AG04449 (cell line): ENCODE measurements at places on chromosomes 13 and 19.

- DNase-seq = no peak
Measured at GRCh38 chr13:26420282-26420960, 137.1 kb upstream of the WASF3 start.

- DNase-seq = no peak
Measured at GRCh38 chr13:96730676-96731075, 263.6 kb downstream of the OXGR1 start.

DNA sequence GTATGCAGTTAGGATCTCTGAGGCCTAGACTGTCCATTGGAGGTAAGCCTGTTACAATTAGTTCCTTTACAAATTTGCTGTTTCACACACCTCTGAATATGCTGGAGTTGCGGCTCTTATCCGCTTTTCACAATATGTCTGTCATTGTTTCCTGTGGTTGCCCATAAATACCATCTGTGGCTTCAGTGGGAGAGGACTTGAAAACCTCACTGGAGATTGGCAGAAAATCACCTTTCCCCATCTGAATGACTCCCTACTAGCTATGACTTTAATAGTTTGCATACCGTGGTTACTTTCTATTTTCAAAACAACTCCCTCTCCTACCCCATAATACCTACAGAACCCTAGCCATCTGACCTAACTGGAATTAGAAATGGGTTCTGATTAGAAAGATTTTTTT, 454.3 kb downstream of the PCDH17 start:
- DNase-seq = no peak

DNA sequence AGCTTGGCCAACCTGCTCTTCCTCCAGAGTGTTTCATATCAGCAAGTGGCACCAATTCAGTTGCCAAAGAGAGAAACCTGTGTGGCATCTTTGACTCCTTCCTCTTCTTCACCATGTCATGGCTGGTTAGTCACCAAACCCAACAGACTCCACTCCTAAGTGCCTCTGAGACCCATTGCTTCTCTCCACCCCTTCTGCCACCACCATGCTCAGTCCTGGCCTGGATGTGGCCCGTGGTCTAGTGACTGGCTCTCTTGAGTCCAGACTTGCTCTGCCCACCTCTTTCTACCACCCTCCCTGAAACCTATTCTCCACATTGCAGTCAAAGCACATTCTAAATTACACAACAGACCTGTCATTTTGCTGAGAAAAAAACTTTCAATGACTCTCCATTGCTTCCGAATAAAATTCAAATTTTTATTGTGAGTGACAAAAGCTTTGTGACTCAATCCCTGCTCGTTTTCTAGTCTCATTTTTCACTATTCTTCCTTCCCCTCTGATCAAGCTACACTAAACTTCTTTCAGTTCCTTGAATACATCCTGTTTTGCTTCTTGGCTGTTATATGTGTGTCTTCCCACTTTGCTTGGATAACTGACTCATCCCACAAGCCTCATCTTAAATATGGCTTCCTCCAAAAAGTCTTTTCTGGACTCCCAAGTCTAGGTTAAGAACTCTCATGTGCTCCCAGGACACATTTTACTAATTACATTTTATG, 12.0 kb upstream of the TNFSF11 start:
- DNase-seq = no peak

DNA sequence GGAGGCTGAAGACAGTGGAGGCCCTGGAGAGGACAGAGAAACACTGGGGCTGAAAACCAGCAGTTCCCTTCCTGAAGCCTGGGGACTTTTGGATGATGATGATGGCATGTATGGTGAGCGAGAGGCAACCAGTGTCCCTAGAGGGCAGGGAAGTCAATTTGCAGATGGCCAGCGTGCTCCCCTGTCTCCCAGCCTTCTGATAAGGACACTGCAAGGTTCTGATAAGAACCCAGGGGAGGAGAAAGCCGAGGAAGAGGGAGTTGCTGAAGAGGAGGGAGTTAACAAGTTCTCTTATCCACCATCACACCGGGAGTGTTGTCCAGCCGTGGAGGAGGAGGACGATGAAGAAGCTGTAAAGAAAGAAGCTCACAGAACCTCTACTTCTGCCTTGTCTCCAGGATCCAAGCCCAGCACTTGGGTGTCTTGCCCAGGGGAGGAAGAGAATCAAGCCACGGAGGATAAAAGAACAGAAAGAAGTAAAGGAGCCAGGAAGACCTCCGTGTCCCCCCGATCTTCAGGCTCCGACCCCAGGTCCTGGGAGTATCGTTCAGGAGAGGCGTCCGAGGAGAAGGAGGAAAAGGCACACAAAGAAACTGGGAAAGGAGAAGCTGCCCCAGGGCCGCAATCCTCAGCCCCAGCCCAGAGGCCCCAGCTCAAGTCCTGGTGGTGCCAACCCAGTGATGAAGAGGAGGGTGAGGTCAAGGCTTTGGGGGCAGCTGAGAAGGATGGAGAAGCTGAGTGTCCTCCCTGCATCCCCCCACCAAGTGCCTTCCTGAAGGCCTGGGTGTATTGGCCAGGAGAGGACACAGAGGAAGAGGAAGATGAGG, 1.5 kb downstream of the PPP1R15A start:
- no peak for DNase-seq

- no peak for DNase-seq
Measured at GRCh38 chr19:17244618-17245534, 843 bp downstream of the NR2F6 start.

GRCh38 chr13:24135674-24136300, 24.7 kb upstream of the SPATA13 start:
- no peak for DNase-seq

DNA sequence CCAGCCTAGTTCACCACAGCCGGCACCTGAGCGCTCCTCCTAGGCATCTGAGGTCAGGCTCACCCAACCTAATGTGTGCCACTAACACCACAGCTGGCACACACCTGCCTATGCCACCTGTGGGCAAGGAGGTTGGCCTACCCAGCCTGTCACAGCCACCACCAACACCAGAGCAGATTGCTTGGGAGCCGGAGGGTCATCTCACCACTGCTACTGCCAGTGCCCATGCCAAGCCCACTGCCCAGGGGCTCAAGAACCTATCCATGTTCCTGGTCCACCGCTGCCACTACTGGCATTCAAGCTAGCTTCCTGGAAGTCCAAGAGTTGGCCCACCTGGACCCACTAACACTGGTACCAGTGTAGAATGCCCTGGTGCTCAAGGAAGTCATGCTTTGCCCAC, 42.5 kb downstream of the F2RL3 start:
- no peak for DNase-seq

- DNase-seq = no peak
Measured at GRCh38 chr19:40335855-40336600, 12.2 kb downstream of the C19orf47 start.

- no peak for DNase-seq
Measured at GRCh38 chr13:112457485-112457884, 81.3 kb downstream of the SPACA7 start.

DNA sequence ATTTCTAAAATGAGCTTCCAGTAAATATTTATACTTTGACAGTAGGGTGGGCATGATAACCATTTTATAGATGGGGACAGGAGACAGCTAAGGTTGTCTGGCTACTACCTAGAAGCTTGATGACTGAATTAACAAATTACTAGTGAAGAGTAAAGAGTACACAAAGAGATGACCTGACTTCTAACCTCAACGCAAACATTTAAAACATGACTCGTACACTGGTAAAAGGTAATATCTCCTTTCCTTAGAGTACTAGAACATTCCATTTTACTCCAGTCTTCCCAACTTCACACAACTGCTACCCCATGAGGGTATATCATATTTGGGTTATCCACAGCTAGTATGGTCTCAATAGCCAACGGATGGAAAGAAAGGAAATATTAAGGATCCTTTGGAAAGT, 258.9 kb downstream of the FOXO1 start:
- no peak for DNase-seq

DNA sequence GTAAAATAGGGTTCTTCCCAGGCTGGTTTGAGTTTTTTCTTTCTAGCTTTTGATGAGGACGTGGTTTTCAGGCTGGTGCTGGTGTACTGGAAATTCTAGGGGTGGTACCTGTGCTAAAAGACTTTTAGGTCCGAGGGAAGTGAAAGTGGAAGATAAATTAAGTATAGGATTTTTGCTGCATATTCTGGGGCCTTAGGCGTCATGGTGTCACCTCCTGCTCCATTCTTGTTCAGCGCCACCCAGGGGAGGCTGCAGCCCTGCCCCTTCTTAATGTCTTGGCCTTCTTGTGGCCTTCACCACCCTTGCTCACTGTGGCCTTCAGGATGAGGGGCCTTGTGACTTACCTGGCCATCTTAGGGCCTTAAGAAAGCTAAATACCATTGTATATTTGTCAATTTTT, 12.4 kb downstream of the ZNF552 start:
- no peak for DNase-seq

GRCh38 chr13:102347490-102347889, 54.4 kb downstream of the FGF14 start:
- no peak for DNase-seq

- DNase-seq = no peak
Measured at GRCh38 chr13:101429733-101430132, 13.4 kb upstream of the NALCN start.

GRCh38 chr13:74098077-74098476, 36.1 kb downstream of the KLF12 start:
- DNase-seq = no peak

DNA sequence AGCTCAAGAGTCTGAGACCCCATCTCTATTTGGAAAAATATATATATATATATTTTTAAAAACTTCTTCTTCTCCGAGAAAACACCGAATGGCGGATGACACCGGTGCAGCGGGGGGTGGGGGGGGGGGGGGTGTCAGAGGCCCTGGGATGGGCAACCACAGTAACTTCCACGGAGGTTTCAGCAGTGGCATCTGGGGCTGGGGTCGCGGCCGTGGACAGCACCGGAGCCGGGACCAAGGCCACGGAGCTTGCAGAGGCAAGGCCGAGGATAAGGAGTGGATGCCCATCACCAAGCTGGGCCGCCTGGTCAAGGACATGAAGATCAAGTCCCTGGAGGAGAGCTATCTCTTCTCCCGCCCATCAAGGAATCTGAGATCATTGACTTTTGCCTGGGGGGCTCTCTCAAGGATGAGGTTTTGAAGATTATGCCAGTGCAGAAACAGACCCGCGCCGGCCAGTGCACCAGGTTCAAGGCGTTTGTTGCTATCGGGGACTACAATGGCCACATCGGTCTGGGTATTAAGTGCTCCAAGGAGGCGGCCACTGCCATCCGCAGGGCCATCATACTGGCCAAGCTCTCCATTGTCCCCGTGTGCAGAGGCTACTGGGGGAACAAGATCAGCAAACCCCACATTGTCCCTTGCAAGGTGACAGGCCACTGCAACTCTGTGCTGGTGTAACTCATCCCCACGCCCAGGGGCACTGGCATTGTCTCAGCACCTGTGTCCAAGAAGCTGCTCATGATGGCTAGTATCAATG, 59.0 kb downstream of the EPS15L1 start:
- no peak for DNase-seq

GRCh38 chr19:3908266-3909054, 24.4 kb upstream of the NMRK2 start:
- no peak for DNase-seq

- DNase-seq = no peak
Measured at GRCh38 chr13:57558051-57558467, 73.5 kb upstream of the PCDH17 start.

DNA sequence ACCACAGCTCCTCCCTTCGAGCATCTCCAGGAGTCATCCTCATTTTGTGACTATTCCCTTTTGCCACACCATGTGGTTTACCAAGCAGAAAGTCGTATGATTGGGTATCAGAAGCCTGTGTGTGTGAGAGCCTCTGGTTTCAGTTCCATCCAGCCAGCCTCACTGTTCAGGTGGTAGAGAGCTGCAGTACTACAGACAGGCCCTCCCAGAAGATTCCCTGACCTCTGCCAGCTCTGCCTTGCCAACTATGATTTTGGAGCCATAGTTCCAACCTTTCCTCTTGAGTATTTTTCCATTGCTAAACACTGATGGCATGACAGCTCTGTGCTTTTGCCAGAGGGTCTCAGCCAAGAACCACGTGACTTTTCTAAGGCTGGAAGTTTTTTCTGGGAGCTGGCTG, 82.5 kb downstream of the DHRS12 start:
- DNase-seq = no peak
